CMK (cell line): ENCODE measurements at places on chromosomes 1 and 21.

- DNase-seq: no peak
Measured at GRCh38 chr1:113531321-113531720, 141.0 kb downstream of the MAGI3 start.

DNA sequence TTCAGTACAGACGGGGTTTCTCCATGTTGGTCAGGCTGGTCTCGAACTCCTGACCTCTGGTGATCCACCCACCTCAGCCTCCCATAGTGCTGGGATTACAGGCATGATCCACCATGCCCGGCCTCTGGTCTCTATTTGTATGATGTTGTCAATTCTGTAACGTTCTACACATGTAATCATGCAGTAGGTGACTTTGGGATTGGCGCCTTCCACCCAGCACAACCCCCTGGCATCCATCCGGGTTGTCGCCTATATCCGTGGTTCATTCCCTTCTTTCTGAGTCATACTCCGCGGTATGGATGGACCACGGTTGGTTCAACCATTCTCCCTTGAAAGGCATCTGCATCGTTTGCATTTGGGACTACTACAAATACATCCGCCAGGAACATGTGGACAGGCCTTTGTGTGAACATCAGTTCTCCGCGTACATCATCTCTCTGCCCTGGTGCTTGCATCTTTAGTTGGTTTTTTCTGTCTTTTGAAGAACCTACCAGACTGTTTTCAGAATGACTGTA lies 72.1 kb downstream of the PDE9A start:
- DNase-seq: no peak

- DNase-seq: no peak
Measured at GRCh38 chr1:92902406-92902744, 58.9 kb downstream of the DIPK1A start.

DNA sequence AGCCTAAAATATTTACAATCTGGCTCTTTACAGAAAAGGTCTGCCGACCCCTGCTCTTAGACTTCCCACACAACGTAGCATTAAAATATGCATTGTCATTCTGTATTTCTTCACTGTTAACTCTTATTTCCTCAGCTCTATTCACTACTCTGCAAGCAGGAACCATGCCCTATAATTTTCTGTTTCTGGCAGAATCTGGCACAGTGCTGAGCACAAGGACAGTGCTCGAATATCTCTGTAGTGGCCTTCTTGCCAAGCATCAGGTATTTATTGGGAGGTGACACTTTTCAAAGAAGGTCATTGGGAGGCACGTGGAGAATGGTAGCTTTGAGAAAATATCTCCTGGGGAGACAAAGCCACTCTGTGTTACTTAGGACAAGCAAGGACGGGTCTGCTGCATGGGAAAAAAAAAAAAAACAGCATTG lies 77.9 kb downstream of the PSMG1 start:
- no peak for DNase-seq

DNA sequence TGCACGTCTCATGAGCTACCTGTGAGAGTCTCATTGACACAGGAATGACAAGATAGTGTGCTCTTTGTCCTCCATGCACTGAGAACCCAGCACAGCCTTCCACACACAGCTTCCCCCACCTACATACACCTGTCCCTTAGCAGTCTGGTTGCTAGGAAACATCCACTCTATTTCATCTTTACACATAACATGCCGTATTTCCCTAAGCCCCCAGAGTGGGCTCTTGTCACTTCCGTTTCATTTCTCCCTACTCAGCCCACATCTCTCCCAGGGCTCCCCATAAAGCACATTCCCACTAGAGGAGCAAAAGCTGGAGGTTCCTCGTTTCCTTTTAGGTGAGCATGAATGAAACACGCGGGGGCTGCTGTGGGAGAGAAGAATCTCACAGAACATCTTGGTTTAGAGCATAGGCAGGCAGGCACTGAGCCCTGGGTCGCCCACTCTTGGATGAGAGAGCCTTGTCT lies 137.1 kb downstream of the ETS2 start:
- DNase-seq: no peak

DNA sequence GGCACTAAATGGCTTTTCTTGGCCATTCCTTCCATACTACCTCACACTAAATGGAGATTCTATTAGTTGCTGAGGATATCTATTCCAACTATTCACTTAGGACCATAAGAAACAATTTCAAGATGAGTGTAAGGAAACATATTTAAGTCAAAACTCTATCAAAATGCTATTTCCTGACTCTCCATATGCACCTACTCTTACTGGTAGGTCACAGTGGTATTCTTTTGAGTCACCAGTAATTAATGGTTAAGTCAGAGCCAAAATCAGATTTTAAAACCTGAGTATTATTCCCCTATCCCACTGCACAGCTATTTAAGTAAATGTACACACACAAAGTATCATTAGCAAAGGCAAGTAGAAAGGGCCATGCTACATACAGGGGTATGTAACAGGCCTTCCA lies 50.3 kb downstream of the ARID4B start:
- DNase-seq: no peak
